ENCODE measurements at places on chromosomes 11 and 22. TPM values are rescaled to one million over a fixed set of nuclear protein-coding genes. Genes with fewer than 3 reads are reported as not detected.

DNA sequence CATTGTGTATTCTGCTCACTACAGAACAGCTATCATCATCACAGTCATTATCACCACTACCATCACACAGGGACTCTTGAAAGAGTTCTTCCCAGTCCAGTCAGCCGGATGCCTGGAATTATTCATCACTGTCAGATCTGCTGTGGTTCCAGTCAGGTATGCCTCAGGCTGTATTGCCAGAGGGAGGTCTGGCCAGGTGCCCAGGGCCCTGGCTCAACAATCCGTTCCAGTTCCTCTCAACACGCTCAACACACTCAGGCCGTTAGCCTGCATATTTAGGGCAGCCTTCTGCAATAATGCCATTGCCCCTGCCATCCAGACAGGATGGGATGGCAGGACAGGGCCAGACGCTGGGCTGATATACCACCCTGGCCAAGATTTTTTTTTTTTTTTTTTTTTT lies 28.6 kb upstream of the RASL10A start:
- no peak for DNase-seq

Gene OR4D5
- 2.1 TPM for total RNA-seq

Gene TMPRSS5
- total RNA-seq = 1.6 TPM

DNA sequence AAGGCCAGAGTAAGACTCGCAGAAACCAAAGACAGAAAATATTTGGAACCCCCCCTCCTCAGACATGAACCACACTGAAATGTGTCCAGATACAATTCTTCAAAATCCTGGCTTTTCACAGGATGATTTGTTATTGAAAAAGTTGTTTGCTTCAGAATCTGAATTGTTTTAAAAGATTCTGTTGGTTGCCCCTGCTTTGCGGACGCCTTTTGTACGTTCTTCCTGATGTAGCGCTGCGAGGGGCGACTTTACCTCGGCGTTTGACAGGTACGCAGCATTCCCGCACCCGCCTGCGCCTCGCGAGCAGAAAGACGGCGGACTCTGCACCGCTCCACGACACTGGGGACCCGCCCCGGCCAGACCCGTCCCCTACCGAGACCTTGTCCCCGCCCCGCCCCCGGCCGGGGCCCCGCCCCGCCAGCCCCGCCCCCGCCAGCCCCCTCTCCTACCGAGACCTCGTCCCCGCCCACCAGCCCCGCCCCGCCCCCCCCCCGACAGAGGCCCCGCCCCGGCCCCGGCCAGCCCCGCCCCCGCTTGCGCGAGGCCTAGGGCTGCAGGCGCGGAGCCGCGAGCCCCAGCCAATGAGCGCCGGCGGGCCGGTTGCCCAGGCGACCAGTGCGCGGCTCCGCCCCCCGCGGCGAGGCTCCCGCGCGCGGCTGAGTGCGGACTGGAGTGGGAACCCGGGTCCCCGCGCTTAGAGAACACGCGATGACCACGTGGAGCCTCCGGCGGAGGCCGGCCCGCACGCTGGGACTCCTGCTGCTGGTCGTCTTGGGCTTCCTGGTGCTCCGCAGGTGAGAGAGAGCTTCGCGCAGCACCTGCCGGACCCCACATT lies at the start of gene GLB1L2:
Gene GLB1L2, plus strand, starts transcription at position 635 of the 835 bp plus-strand sequence. Its CDS starts 74 bp downstream, at position 709.
- DNase-seq = peak; percentile 94

Gene SHANK2
- 25.8 TPM for total RNA-seq

DNA sequence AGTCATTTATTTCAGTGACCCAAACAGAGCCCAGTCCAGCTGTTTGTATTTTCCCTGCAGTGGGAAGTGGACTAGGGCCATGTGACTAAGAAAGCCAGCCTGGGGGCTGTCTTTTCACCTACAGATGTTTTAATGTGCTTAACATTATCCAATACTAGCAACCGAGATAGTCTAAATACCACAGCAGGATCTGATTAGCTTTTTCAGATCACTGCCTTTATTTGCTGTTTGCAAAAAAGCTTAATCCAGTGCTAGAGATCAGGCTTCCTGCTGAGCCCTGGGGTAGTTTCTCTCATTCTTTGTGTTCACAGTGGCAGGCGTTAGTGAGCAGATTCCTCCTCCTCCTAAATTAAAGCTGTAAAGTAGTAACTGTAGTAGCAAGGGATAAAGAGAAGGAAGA lies 35.0 kb downstream of the ZC3H12C start:
- DNase-seq = no peak

DNA sequence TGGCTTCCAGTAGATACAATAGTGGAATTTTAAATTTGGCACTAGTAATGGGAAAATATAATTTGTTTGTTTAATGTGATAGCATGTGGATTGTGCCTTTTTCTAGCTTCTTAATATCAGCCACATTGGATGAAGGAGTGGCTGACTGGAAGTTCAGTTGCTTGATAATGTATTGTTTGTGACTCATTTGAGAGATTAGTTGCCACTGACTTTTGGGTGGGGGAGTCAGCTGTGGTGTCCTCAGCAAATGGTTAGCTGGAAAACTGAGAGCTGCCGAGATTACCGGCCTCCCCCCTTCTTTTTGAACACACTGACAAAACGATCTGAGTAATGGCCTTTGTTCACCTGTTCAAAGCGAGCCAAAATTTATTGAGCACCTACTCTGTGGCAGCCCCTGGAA lies 5.5 kb downstream of the JAM3 start:
- DNase-seq = no peak

DNA sequence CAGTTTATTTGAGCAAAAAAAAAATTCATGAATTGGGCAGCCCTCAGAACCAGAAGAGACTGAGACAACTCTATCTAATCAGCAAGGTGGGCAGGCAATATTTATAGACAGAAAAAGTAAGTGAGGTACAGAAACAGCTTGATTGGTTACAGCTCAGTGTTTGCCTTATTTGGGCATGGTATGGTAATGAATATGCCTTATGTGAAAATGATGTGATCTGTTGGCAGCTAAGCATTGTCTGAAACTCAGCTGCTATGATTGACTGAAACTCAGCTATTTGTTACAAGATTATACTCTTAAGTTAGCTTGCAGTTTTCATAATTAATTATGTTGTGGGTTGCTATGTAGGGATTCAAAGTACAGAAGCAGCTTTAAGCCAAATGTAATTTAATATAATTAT lies 127.6 kb downstream of the CNTN5 start:
- DNase-seq = no peak
